ENCODE measurements at places on chromosomes 11 and 22.

GRCh38 chr11:4156571-4156970, 62.0 kb downstream of the RRM1 start:
- DNase-seq, result no peak

DNA sequence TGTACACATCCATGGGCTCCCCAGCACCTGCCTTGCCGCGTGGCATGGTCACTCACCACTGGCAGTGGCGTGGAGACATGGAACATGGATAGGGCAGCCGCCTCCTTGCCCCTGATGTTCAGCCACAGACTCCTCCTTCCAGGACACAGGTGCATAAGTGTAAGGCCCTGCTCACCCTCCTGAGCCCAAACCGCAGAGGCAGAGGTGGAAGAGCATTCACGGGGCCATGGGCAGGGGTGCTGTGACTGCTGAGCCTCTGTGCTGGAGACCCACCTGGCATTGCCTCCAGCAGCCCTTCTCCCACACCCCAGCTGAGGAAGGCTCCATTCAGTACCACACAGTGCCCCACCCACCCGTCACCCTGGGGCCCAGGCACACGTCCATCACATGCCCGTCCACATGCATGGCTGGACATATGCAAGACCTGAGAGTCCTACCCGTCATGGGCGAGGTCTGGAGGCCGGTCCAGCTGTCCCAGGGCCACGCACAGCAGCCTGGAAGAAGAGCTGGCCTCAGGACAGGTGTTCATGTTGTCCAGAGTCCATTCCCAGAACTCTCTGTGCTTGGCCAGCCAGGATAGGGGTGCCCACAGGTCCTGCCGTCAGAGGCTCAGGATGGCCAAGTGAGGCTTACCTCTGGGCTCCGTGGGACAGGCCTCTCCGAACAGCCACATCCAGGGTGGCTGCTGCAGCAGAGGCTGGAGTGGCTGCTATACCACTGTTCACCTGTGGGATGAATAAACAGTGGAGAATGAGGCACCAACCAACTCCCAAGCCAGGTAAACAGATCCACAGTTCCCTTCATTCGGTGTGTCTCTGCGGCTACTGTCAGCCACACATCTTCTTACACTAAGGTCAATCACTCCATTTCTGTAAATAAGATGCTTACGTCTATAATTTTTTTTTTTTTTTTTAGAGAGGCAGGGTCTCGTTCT, 1.7 kb upstream of the TUBGCP6 start:
- peak; percentile 17 for DNase-seq

GRCh38 chr11:665062-665703, 28.1 kb downstream of the DRD4 start:
- no peak for DNase-seq

- DNase-seq, result peak; percentile 86
Measured at GRCh38 chr11:118911880-118912741, 13.6 kb downstream of the BCL9L start.

DNA sequence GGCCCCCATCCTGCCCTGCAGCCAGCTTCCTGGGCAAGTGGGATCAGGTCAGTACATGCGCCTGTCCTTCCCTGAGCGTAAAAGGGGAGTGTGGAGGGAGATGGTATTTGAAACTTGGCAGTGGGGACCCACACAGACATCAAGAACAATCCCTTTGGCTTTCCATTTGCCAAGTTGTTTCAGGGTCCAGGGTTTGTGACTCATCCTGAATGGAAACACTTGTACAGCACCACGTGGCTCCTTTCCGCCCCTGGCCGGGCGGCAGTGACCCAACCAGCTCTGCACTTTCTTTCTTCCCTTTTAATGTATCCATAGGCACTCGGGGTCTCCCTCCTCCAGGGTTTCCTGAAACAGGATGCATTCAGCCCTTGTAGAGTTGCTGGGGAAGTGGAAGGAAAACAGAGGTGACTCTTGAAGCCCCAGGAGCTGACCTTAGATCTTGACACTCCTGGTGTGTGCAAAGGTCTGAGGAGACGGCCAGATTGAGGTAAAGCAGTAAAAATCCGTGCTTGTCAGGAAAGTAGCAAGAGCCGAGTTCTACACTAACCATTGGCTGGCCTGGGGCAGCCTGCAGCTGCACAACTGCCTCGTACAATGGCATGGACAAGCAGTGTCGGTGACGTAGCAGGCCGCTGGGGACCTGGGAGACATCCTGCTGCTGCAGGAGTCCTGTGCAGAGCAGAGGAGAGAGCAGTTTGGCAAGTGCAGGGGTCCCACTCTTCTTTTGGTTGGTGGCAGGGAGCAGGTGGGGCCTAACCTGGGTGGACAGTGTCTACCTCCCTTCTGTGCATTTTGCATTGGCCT, 189.8 kb downstream of the SNX19 start:
- DNase-seq, result no peak

DNA sequence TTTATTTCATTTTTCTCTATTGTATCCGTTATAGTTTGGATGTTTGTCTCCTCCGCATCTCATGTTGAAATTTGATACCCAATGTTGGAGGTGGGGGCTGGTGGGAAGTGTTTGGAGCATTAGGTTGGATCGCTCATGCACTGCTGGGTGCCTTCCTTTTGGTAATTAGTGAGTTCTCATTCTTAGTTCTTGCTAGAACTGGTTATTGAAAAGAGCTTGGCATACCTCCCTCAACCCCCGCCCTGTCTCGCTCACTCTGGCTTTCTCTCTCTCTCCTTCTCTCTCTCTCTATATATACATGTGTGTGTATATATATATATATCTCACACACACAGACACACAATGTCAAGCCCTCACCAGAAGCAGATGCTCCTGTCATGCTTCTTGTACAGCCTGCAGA, 978.7 kb downstream of the DLG2 start:
- DNase-seq, result peak; percentile 20

DNA sequence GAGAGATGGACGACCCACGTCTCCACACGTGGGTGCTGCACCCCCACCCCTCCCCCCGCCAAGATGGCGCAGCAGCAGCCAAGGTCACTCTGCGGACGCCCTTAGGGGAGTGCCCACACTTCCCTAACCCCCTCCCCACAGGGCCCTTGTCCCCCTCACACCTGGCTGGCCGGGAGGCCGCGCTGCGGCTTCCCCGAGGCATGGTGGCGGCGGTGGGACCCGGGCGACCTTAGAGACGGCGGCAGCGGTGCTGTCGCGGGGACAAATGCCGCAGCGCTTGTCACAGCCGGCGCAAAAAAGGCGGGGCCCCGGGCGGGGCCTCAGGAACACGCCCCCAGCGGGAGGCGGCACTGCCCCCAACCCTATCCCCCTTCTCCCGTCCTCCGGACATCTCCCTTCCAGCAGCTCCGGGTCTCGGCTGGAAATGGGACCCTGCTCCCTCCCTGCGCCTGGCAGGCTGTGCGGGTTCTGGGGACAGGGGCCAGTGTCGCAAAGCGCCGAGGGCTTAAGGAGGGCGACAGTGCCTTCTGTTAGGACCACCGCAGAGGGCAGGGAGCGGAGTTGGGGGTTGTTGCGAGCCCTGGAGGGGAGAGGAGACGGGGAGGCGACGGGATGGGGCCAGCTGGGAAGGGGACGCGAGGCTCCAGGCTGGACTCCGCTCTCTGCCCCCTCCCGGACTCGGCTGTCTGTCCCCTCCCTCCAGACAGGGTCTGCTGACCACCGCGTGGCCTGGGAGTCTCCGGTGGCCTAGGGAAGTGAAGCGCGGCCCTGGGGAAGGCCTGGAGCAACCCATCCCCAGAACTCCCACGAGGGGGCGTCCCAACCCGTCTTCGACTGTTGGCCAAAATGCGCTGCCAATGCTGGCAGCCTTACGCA, at the start of gene CHCHD10:
Gene CHCHD10 (minus strand): TSS at position 300 of the 876 bp plus-strand sequence. CDS start 98 bp downstream, at position 202.
- peak; percentile 89 for DNase-seq

DNA sequence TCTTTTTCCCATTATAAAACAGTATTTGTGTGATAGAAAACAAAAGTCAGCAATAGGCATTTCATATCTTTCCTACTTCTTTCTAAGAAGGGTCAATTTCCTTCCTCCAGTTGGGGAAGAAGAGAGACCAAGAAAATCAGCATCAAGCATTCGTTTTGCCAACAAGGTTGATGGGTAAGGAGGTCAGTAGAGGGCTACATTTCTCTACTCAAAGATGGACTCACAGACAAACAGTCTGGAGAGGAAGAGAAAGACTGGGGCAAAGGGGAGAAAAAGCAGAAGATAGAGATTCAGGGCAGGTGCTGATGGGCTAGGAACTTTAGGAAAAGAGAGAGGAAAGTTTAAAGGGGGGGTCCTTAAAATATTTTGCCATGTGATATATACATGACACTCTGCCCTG, 8.6 kb upstream of the MTNR1B start:
- DNase-seq, result no peak

DNA sequence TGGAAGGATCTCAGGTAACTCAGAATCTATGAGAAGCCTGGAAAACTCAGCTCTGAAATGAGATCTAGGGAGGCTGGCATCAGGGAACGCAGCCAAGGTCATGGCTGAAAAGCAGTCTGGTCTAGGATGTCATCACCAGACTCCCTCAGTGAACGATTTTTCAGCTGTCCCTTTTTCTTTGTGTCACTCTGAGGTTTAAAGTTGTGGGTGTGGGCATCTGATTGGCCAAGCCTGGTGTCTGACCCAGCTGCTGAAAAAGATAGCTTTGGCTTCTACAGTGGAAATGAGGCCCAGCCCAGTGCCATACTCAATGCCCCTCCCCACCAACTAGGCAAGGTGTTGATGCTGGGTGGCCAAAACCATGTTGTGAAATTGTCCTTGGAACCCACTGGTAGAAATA, 14.5 kb downstream of the RPS3 start:
- DNase-seq, result no peak

DNA sequence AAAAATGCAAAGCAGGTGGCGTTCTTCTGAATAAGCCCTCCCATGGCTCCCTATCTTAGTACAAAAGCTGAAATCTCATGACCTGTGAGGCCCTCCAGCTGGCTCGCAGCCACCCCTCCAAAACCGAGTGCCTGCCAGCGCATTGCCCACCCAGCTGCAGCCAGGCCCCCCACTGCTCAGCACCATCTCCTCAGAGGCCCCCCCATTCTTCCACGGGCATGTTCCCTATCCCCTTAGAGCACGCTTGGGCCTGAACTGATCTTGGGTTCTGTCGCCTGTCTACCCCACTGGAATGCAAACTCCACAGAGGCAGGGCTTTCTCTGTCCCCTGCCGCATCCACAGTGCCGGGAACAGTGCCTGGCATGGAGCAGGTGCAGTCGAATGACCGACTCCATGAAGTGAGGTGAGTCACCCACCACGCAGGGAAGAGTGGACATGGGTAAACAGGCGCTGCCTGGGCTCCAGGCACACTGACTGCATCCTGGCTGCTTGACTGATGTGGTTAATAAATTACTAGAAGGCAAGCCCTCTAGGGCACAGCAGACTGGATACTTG, 11.3 kb upstream of the EFCAB6 start:
- DNase-seq, result peak; percentile 54

DNA sequence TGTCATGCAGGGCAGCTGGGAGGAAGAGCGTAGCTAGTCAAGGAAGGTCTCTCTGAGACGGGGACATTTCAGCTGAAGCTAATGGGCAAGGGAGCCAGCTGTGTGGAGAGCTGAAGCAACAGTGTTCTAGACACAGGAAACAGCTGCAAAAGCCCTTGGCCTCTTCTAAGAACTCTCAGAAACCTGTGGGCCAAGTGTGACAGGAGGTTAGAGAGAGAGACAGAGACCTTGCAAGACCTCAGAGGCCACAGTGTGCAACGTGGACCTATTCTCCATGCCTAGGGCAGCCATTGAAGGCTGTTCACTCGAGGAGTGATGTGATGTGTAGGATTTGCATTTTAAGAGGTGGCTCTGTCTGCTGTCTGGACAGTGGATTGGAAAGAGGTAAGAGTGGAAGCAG, 48.7 kb upstream of the TNRC6B start:
- no peak for DNase-seq

DNA sequence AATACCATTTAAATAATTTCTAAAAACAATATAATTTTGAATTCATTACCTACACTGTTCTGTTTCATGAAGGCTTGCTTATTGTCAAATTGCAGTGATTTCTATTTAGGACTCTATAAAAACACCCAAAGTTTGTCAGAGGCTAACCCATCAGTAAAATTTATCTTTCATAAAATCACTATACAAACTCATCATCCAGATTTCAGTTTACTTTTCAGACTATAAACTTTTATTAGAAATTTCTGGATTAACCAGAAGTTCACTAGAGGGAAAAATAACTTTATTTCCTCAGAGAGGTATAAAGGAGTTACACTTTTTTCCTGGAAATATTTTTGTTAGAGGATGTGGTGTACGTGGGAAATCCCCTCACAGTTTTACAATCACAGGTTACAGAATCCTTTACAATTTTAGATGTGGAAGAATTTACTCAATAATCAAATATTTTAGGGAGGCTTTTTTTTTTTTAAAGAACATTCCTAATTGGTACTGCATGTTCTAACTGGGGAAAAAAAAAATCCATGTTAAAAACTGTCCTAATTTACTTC, 176.7 kb downstream of the SWAP70 start:
- DNase-seq, result no peak

Measured in NCI-H69 (cell line).